ENCODE measurements at places on chromosomes 16 and 17. TPM values are rescaled to one million over a fixed set of nuclear protein-coding genes. Genes with fewer than 3 reads are reported as not detected.

GRCh38 chr16:66668777-66669444 lies 27.6 kb downstream of the CMTM4 start:
- H3K27ac ChIP-seq = no peak overlapping the region
- no peaks in the 10 kb centered on the region for H3K4me1 ChIP-seq
- H3K4me3 ChIP-seq = no peak overlapping the region
- no peaks in the 10 kb centered on the region for H3K36me3 ChIP-seq
- DNase-seq = no peak

DNA sequence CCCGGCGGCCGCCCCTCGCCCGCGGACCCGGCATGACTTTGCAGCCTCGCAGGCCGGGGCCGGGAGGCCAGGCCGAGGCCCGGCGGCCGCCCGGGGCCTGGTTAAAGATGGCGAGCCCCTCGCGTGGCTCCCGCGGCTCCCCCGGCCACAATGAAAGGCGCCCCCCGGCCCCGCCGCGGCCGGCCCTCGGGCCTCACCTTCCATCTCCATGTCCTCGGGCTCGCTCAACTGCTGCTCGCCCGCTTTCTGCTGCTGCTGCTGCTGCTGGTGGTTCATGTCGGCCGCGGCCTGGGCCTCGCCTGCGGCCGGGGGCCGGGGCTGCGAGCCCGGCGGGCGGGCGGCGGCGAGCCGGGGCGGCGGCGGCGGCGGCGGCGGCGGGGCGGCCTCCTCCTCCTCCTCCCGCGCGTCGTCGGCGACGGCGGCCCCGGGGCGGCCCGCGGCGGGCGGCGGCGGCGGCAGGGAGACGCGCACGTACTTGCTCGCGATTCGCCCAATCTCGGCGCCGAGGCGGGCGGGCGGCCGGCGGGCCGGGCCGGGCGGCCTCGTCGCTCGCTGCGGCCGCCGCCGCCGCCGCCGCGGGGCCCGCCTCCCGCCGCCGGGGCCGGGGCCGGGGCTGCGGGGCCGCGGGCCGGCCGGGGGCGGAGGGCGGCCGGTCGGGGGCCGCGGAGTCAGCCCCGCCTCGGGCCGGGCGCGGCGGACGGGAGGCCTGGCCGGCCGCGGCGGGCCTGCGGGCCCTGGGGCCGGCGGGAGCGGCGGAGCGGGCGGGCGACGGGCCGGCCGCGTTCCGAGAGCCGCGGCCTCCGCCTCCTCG lies 491 bp downstream of the USP7 start:
- H3K36me3 ChIP-seq = no peaks in the 10 kb centered on the region
- peaks cover 38% of the 10 kb centered on the region for H3K4me1 ChIP-seq
- H3K27me3 ChIP-seq = peaks cover 4% of the 10 kb centered on the region
- no peak overlapping the region for H3K27ac ChIP-seq
- no peak for DNase-seq
- peak overlapping the region; percentile 49 for H3K4me3 ChIP-seq

- no peaks in the 10 kb centered on the region for H3K4me1 ChIP-seq
- no peak for DNase-seq
- H3K27me3 ChIP-seq = no peaks in the 10 kb centered on the region
- peaks cover 19% of the 10 kb centered on the region for H3K36me3 ChIP-seq
These were observed 97.1 kb upstream of the AKTIP start for GRCh38 chr16:53600126-53600525.

DNA sequence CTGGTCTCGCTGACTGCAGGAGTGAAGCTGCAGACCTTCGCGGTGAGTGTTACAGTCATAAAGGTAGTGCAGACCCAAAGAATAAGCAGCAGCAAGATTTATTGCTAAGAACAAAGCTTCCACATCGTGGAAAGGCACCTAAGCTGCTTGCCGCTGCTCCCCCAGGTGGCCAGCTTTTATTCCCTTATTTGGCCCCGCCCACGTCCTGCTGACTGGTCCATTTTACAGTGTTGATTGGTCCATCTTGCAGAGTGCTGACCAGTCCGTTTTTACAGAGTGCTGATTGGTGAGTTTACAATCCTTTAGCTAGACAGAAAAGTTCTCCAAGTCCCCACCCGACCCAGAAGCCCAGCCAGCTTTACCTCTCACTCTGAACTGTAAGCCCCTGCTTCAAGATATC lies 227.8 kb downstream of the ABCC12 start:
- DNase-seq = no peak
- no peaks in the 10 kb centered on the region for H3K36me3 ChIP-seq
- no peak overlapping the region for H3K4me3 ChIP-seq
- no peaks in the 10 kb centered on the region for H3K27me3 ChIP-seq
- H3K4me1 ChIP-seq = no peaks in the 10 kb centered on the region
- no peak overlapping the region for H3K27ac ChIP-seq

DNA sequence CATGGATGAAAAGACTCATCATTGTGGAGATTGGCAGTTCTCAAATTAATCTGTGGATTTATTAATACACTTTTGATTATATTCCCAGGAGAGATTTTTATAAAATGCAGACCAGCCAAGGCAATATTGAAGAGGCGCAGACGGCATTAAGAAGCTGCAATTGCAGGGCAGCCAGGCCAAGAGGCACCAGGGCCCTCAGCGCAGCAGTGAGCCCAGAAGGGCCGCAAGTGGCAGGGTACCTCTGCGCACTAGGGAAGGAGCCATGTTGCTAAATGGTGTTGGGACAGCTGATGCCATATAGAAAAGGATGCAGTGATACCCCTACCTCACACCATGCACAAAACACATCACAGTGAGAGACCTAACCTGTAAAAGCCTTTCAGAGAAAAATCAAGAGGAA lies 36.6 kb upstream of the CHMP6 start:
- no peaks in the 10 kb centered on the region for H3K27me3 ChIP-seq
- H3K27ac ChIP-seq = no peak overlapping the region
- no peak for DNase-seq
- no peak overlapping the region for H3K4me3 ChIP-seq
- H3K36me3 ChIP-seq = peaks cover 7% of the 10 kb centered on the region

DNA sequence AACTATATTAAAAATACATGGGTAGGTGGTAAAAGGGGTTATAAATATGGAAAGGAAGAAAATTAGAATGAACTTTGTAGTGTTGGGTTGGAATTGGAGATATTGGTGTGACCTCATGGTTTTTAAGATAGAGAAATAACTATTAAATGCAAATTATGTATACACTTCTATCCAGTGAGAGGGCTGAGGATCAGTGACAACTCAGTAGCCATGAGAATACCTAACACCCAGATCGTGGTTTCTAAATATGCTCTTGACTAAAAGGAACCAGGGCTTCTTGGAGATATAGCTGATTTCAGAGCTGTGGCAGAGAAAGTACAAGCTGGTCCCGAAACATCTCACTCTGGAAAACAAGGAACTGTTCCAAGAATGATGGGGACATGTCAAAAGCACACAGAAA lies 44.4 kb downstream of the SLC6A4 start:
- H3K4me3 ChIP-seq = no peak overlapping the region
- DNase-seq = no peak
- H3K27me3 ChIP-seq = peaks cover 5% of the 10 kb centered on the region
- H3K27ac ChIP-seq = no peak overlapping the region

GRCh38 chr16:88722784-88723506 lies 16.6 kb downstream of the CTU2 start:
- no peaks in the 10 kb centered on the region for H3K4me1 ChIP-seq
- no peak for DNase-seq
- peaks cover 2% of the 10 kb centered on the region for H3K36me3 ChIP-seq
- no peak overlapping the region for H3K27ac ChIP-seq
- no peak overlapping the region for H3K4me3 ChIP-seq
- no peaks in the 10 kb centered on the region for H3K27me3 ChIP-seq

The MILR1 gene
- not detected for total RNA-seq

The TSPAN10 gene
- total RNA-seq = 4.0 TPM

DNA sequence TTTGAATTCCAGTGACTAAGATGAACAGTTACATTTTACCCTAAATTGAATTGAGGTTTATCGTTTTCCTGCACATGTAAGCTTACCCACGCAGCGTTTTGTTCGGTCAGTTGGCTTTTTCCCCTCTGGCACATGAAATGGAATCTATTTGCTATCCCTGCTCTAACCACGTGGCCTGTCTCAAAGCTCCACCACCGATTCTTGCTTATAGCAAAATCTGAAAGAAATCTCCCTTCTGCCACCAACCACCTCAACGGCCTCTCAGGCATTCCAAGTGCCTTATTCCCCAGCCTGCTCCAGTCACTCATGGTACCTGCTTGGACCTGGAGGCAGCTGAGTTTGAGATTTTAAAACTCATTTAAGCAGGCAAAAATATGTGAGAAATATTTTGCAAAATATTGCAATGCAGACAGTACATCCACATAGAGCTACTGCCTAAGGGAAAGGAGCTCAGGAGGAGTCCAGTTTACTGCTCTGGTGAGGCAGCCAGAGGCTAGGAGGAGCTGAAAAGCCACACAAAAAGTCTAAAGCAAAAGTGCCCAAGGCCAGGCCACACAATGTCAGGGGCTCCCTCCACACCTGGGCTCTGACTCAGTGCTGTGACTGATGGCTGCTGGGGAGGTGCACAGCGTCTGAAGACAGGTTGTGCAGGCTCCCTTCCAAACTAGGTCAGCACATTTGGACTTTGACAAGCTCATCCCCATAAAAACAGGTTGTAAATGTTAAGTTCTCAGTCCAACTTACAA lies 26.4 kb downstream of the ARHGAP17 start:
- H3K4me1 ChIP-seq = peaks cover 47% of the 10 kb centered on the region
- H3K27ac ChIP-seq = peak overlapping the region; percentile 42
- H3K36me3 ChIP-seq = no peaks in the 10 kb centered on the region
